ENCODE measurements at places on chromosomes 1 and 21.

DNA sequence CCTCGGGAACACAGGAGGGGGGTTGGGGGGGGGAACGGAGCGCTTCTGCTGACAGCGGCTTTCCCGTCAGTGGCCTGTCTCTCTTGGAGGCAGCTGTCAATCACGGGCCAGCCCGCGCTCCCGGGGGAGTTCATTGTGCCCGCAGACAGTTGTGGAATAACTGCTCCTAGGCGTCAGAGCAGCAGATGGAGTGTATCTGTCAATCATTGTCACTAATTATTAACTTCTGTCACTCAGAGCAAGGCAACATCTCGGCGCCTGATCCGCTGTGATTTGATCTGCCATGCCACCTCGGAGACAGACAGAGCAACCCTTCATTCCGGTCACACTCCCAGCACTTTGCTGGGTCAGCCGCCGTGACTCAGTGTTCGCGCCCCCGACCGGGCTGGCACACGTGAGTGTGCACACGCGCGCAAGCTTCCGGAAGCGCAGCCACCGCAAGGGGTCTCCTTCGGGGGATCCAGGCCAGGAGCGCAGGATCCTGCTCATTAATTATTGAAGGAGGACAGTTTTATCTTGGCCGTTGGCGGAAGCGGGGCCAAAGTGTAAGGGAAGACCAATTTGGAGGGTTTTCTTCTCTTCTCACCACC lies 75.8 kb downstream of the RRAGC start:
- DNase-seq = no peak

DNA sequence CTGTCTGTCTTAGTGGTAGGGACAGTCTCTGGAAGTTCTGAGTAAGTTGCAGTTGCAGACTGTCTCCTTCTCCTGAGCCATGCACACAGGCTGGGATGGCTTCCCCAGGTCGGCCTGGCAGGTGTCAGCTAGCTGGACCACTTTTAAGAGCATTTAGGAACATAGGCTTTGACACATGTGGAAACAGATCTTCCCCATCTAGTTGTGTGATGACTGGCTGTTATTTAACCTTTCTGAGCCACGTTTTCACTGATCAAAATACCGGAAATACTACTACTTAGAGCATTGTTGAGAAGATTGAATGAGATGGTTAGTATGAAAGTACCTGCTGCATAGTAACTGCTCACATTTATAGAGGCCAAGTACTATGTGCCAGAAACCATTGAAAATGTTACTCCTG lies 6.2 kb upstream of the MAPKAPK2 start:
- DNase-seq = no peak

DNA sequence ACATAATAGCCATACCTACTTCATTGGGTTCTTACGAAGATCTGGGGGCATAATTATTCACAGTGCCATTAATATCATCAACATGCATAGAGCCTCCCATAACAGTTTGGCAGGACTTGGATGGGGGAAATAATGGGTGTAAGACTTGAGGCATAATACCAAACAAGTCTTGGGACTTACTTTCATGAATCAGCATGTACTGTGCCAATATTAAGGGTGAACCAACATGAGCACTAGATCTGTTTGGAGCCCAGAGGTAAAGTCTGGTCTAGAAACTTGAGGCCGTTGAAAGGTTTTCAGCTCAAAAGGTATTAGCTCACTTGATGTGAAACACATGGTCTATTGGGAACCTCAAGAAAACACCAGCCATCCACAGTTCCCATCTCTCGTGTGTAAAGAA lies 56.7 kb upstream of the ZC3H11B start:
- no peak for DNase-seq

DNA sequence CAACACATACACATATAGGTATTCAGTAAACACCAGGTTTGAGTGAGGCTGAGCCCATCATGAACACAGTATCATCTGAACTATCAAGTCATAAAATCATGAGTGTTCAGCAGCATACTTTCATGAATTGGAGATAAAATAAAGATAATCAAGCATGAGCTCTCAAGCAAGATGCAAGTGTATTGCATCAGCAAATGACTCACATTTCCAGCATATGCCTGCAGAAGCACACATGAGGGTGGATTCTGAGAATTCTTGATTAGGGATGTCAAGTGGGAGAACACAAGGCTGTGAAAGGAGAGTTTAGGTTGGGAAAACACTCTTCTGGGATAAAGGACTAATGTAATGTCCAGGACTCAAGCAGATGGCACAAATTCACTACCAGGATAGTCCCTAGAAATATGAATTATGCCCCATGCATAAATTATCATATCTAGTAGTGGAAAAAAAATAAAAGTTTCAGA lies 299.2 kb downstream of the SRGAP2C start:
- DNase-seq = no peak
